Activated CD4-positive, alpha-beta T cell treated with anti-CD3 and anti-CD28 coated beads, Interleukin-10, Interleukin-2, amounts not matched to agents 100 ng/mL and 50 ng/mL, durations not matched to agents 16 hours and 8 hours (primary cell): ENCODE measurements at places on chromosomes 5 and 9.

DNA sequence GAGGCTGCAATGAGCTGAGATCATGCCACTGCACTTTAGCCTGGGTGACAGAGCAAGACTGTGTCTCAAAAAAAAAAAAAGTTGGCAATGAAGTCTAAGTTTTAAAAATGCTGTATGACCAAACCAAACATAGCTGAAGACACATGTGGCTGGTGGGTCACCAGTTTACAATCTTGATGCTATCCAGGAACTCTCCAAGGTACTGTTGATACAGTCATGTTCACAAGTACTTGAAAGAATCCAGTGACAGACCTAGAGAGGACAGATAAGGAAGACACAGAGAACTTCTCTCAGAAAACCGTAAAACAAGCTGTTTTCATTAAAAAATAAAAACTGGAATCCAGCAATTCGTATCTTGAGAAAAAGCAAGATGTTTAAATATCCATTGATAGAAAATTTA lies 95.7 kb downstream of the ACTBL2 start:
- DNase-seq: no peak

DNA sequence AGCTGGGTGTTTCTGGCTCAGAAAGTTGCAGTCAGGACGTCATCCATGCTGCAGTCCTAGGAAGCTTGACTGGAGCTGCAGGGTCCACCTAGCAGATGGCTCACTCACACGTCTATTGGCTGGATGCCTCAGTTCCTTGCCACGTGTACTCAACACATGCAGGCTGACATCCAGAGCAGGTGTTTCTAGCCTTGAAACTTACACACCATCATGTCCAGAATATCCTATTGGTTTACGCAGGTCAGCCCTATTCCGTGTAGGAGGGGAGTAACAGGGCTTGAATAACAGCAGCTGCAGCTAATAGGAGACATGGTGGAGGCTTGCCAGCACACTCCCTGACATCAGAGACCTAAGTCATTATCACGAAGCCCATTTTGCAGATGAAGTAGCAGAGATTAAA lies 473.5 kb downstream of the ACTL7B start:
- DNase-seq: no peak

DNA sequence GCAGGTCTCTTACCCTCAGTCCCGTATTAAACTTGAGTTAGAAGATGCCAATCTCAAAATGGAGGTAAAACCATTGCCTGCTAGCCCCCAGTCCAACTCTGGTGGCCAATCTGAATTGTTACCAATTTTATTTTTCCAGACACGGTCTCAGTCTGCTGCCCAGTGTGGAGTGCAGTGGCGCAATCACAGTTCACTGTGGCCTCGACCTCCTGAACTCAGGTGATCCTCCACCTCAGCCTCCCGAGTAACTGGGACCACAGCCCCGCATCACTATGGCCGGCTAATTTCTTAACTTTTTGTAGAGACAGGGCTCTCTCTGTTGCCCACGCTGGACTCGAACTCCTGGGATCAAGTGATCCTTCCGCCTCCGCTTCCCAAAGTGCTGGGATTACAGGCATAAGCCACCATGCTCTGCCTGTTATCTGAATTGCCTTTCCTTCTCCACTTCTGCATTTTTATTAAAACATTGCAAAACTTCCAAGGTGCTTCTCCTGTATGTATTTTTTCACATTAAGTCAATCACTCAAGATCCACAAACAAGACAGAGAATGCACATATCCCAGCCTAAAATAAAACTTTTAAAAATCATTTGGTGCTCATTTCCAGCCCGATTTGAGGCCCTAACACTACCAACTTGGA lies 2.3 kb downstream of the FANCC start:
- no peak for DNase-seq

DNA sequence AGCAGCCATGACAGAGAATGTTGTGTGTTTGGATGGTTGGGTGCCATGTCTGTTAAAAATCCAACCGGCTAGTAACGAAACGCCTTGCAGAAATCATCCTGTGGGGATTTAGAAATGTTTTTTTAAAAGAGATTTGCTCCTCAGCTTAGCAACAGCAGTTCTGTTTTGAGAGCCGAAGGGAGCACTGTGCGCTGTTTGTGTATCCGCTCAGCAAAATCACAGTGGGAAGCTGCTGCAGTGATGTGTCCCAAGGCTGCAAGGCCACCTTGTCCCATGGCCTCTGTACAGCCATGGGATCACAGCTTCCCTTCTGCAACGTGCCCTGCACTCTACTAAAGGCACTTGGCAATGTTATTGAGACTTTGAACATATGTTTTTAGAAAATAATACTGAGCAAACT lies 40.9 kb downstream of the TRIO start:
- no peak for DNase-seq

DNA sequence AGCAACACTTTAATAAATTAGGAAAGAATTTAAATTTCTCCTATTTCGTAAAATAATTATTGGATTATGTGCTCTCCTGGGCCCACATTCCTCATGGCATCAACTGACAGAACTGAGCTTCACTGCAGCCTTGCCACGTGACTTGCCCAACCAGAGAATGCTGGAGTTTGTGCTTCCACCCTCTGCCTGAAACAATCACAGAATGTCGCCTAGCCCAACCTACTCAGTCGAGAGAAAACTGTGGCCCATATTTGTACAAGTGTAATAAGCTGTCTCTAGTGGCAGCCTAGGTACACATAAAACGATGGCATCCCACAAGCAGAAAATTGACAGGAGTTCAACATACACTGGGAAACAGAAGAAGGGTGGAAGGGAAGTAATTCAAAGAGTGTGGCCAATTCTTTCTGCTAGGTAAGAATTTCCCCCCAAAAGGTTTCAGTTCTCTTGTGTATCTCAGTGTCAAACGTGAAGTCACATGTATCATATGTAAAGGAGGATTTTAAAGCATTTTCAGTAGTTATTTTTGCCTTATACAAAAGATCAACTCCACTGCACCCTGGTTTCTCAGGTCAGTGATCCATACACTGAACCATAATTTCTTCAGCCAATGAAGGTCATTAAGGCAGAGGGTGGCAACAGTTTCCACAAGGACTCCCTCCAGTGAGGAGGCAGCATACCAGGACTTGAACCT lies 41.7 kb downstream of the ZNF608 start:
- DNase-seq: no peak

DNA sequence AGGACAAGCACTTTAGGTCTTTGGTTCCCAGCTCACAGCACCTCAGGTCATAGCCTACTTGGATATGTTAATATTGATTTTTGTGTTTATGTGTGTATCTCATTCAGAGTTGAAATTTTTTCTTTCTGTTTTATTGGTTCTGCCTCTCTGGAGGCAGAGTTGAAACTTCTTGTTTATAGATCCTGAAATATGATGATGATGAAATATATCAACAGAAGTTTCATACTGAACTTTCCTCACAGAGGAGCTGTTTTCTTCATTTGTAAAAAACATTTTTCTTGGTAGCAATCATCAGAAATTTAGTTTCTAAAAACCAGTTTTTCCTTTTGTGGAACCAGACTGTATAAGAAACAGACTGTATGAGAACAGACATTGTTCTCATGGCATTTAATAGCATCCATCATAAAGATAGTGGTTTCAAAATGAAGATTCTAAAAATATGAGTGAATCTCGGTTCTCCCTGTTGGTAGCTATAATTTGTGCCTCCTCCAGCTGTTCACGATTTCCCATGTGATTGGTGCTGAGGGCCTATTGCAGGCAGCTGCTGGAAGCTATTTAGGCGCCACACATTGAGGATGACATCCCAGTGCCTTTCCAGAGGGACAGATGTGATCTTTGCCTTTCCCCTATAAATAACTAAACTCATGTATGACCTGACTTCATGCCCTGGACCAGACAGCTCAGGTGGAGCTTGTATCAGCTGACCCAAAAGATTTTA lies 39.5 kb upstream of the CFAP157 start:
- DNase-seq: no peak

- peak; percentile 49 for DNase-seq
These were observed 11.8 kb upstream of the ACTBL2 start for GRCh38 chr5:57494104-57495098.

GRCh38 chr9:135049460-135049859 lies 38.0 kb upstream of the OLFM1 start:
- DNase-seq: no peak

GRCh38 chr5:21807953-21808352 lies 1045.2 kb downstream of the CDH12 start:
- DNase-seq: no peak

DNA sequence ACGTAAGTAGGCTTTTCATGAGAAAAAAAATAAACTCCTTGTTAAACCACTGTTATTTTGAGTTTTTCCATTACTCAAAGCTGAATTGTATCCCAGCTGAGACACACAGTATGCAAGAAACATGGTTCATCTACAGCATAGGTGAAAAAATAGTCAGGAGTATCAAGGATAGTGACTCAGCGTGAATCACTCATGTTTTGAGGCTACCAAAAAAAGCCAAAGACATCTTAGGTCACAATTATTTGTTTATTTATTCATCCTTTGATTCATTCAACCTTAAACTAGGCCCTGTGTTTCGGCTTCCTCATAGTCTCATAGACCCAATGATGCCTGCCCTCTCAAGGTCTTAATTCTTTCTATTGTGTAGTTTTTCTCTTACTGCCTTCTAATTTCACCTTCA lies 32.9 kb upstream of the STX17 start:
- peak; percentile 20 for DNase-seq

- DNase-seq: no peak
These were observed 19.7 kb downstream of the CSF2 start for GRCh38 chr5:132093271-132093670.

GRCh38 chr9:128053560-128053959 lies 13.6 kb downstream of the NAIF1 start:
- DNase-seq: no peak

DNA sequence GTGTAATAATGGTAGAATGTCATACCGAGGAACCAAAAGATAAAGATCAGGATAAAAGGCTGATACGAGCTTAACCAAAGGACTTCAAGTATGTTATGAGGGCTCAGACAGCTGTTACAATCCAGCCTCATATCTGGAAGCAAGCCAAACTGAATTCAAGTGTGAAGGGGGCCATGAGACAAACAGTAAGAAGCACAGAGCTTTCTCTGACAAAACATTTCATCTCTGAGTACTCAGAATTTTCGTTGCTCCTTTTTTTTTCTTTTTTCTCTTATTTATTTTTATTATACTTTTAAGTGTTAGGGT lies 52.9 kb upstream of the CD180 start:
- no peak for DNase-seq

- DNase-seq: no peak
These were observed 51.9 kb upstream of the PLEKHG4B start for GRCh38 chr5:39979-40583.

DNA sequence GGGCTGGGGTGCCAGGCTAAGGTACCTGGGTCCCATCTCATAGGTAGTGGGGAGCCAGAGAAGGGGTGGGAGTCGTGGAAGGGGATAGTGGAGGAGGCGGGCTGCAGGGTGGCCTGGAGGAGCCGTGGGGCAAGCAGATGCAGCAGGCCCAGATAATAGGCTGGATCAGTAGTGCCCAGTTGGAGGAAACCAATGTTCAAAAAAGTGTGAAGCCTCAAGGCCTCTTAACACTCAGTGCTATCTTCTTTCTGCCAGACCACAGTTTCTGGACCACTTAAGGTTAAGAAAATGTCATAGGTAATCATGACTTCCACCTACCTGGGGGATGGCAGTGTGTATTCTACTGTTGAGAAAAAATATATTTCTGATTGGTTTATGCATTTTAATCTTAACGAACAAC lies 63.3 kb upstream of the TGFBR1 start:
- no peak for DNase-seq

DNA sequence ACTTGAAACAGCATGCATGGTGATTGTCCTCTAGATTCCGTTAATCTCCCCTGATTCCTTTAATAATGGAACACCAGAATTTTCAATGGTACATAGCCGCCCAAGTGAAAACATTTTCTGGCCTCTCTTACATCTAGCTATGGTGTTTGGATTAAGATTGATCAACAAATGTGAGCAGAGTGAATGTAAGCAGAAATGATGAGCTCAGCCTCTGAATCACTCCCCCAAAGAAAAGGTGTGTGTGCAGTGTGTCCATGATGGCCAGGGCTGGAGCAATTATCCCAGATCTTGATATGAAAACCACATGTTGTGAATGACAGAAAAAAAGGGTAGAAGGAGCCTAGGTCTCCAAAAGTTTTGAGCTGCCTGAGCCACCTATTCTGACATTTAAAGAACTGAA lies 55.3 kb downstream of the OR2K2 start:
- no peak for DNase-seq

- DNase-seq: no peak
These were observed 109.7 kb downstream of the PDZD2 start for GRCh38 chr5:31748458-31749172.

DNA sequence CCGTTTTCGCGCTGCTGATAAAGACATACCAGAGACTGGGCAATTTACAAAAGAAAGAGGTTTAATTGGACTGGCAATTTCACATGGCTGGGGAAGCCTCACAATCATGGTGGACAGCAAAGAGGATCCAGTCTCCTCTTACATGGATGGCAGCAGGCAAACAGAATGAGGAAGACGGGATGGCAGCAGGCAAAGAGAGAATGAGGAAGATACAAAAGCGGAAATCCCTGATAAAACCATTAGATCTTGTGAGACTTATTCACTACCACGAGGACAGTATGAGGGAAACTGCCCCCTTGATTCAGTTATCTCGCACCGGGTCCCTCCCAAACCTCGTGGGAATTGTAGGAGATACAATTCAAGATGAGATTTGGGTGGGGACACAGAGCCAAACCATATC lies 95.0 kb downstream of the OSTF1 start:
- no peak for DNase-seq

GRCh38 chr9:127179633-127180441 lies 57.4 kb upstream of the ANGPTL2 start:
- DNase-seq: no peak

DNA sequence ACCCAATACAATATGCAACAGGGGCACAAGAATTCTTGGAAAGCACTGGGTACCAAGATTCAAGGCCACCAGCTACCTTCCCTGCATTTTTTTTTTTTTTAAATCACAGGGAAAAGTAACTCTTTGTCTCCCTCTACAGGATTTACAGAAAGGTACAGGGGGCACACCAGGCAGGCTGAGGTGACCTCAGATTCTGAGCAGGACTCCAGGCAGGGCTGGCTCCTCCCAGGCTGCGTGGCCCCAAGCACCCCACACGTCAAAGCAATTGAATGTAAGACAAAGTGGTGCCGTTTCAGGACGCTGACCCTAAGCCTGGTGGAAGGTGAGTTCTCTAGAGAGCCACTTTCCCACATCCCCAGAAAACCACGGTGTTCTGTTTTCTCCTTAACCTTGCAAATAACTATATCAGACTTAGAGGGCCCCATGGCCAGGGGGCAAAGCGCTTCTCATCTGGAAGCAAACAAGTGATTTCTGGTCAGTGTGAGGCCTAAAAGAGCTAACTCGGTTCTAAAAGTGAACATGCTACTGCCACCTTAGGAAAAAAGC lies 222.6 kb downstream of the ROR2 start:
- peak; percentile 70 for DNase-seq

DNA sequence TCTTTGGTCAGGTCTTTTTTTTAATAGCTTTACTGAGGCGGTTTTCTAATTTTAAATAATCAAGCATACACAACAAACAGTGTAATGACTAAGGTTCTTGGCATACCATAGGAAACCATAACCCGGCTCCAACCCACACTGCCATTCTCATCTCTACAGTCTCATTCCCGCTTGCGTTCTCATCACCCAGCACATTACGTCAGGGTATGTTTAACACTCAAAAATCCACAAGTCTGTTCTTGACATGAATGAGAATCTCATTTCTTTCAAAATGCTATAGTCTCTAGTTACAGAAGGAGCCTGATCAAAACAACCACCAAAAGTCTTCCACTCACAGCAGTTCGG lies 505 bp downstream of the C5orf34 start:
- DNase-seq: no peak

GRCh38 chr9:15086156-15086763 lies 176.0 kb upstream of the FREM1 start:
- no peak for DNase-seq

GRCh38 chr5:83197326-83197967 lies 120.1 kb downstream of the XRCC4 start:
- DNase-seq: no peak
